ENCODE measurements at places on chromosomes 7 and 10.

GRCh38 chr7:96330193-96330592, 8.3 kb upstream of the SLC25A13 start:
- no peak overlapping the region for H3K4me3 ChIP-seq
- H3K36me3 ChIP-seq: no peaks in the 10 kb centered on the region

DNA sequence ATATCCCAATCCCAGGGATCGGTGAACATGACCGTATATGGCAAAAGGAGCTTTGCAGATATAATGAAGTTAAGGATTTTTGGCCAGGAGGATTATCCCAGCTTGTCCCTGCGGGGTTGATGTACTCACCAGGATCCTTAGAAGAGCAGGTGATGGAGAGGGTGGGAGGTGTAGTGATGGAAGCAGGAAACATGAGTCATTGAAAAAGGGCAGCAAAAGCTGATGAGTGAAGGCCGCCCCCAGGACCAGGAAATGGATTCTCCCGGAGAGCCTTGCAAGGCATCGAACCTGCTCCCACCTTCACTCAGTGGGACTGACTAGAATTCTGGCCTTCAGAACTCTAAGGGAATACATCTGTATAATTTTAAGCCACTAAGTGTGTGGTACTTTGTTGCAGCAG, 5.2 kb upstream of the NUPR2 start:
- no peak for DNase-seq
- H3K36me3 ChIP-seq: no peaks in the 10 kb centered on the region
- no peak overlapping the region for H3K4me3 ChIP-seq
- H3K4me1 ChIP-seq: no peaks in the 10 kb centered on the region
- peaks cover 8% of the 10 kb centered on the region for H3K27me3 ChIP-seq

DNA sequence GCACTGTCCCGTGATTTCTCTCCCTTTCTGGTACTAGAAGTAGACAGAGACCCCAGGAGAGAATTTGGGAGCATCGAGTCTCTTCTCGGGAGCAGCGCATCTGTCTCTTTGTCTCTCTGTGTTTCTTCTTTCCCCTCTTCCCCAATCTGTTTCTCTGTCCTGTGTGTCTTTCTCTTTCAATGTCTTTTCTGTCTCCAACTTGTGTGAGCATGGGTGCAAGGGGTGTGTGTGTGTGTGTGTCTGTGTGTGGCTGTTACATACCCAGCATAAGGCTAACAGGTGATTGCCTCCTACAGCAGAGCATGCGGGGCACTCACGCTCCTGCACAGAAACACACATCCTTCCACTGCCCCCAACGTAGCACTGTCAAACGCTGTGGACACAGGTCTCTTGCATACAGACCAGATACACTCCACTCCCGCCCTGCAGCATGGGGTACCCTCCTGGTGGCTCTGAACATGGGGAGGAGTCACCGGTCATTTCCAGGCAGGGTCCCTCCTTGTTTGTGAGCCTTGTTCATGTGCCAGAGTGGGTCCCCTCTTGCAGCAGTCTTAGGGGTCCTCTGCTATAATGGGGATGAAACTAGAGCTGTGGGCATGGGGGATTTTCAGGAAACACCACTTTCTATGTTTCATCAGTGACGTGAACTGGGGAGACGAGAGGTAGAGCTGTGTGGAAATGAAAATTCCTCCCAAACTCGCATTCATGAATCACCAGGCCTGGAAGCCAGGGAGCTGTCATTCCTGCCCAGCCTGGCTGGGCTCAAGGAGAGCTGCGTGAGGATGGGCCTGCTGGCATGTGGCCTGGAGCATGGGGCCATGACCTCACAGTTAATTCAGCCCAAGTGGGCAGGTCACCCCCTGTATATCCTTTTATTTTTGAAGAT, 980 bp downstream of the ADAMTS14 start:
- H3K4me3 ChIP-seq: peak overlapping the region; percentile 53
- H3K4me1 ChIP-seq: peaks cover 38% of the 10 kb centered on the region
- no peak for DNase-seq

GRCh38 chr10:51867956-51868355, 168.6 kb upstream of the CSTF2T start:
- no peaks in the 10 kb centered on the region for H3K27me3 ChIP-seq
- H3K27ac ChIP-seq: no peak overlapping the region
- H3K36me3 ChIP-seq: no peaks in the 10 kb centered on the region
- H3K4me3 ChIP-seq: no peak overlapping the region
- no peak for DNase-seq
- no peaks in the 10 kb centered on the region for H3K4me1 ChIP-seq

DNA sequence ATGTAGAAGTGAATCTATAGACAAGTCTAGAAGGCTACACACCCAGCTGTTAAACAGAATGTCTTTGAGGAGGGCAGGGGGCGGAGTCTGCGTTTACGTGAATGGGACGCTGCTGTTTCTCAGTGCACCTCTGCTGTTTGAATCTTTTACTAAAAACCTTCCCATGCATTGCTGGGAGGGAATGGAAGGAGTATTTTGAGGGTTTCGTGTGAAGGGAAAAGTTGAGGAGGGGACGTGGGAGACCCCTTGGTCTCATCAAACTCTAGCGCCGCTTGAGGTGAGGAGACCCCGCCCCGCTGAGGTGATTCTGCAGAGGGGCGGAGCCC, 492 bp upstream of the VCL start:
- no peaks in the 10 kb centered on the region for H3K27me3 ChIP-seq
- no peak for DNase-seq
- peak overlapping the region; percentile 100 for H3K4me3 ChIP-seq
- H3K27ac ChIP-seq: peak overlapping the region; percentile 3
- peaks cover 20% of the 10 kb centered on the region for H3K4me1 ChIP-seq

DNA sequence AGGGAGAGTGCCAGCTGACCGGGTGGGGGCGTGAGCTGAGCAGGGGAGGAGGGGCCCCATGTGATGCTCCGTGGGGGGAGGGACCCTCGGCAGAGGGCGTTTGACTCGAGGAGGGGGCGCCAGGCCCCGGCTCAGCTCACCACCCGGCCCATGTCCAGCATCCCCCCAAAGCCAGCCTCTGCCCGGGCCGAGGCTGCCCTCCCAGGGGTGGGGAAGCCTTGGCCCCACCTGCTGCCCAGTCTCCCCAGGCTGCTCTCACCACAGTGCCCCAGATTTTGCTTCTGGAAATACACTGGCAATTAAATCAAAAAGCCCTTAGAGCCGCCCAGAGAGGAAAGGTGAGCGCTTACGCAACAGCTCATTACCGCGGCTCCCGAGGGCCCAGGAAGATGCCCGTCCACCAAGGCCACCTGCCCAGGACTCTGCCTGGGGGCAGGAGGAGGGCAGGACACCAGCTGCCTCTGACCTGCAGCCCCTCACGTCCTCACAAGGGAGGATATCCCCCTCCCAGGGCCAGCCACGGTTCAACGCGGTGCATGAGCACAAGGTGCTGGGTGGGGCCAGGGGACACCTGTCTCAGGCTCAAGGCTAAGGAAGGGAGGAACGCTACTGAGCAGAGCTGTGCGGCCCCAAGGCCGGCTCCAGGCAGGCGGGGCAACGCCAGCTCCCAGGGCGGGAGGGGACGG, 70.0 kb upstream of the INPP5A start:
- no peaks in the 10 kb centered on the region for H3K36me3 ChIP-seq
- H3K27ac ChIP-seq: no peak overlapping the region

GRCh38 chr7:37098762-37099161, 349.9 kb downstream of the ELMO1 start:
- no peak overlapping the region for H3K27ac ChIP-seq
- no peaks in the 10 kb centered on the region for H3K36me3 ChIP-seq
- no peak for DNase-seq
- no peaks in the 10 kb centered on the region for H3K27me3 ChIP-seq
- H3K4me1 ChIP-seq: no peaks in the 10 kb centered on the region

DNA sequence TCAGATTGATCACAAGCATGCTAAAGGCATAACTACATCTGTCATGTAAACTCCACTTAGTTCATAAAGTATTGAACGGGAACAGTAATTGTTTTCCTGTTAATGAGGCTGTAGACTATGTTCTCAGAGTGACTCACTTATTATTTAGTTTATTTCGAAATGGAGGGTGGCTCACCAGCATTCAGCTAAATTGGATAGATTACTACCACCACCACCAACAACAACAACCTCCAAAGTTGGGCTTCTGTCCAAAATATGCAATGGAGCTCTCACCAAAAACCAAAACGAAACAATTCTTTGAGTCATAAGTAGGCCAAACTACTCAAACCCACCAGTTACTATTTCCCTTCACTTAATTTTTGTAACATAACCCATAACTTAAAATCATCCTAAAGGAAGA, 127.9 kb upstream of the NRBF2 start:
- no peak overlapping the region for H3K4me3 ChIP-seq
- no peak overlapping the region for H3K27ac ChIP-seq
- H3K36me3 ChIP-seq: no peaks in the 10 kb centered on the region
- DNase-seq: no peak

DNA sequence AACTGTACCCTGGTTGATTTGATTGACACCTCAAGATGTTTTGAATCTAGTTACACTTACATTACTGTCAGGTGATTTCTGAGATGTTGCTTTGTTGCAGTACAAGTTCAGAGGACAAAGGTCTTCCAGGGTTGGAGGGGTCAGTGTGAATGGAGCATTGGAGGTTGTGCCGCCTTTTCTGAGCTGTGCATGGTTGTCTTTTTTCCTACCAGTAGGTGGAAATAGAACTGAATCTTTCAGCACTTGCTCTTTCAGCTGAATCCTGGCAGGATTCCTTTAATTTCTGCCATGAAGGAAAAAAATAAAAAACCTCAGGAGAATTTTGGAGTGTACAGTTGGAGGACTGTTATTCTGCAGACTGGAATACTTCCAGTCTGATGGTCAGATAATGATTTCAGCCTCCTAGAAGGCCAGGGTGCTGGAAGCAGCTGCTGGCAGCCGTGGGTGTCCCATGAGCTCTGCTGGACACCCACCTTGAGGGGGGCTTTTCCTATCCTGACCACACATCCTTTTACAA, 82.7 kb downstream of the PLCE1 start:
- H3K4me3 ChIP-seq: no peak overlapping the region
- H3K4me1 ChIP-seq: peaks cover 3% of the 10 kb centered on the region
- H3K27ac ChIP-seq: no peak overlapping the region
- H3K27me3 ChIP-seq: no peaks in the 10 kb centered on the region

DNA sequence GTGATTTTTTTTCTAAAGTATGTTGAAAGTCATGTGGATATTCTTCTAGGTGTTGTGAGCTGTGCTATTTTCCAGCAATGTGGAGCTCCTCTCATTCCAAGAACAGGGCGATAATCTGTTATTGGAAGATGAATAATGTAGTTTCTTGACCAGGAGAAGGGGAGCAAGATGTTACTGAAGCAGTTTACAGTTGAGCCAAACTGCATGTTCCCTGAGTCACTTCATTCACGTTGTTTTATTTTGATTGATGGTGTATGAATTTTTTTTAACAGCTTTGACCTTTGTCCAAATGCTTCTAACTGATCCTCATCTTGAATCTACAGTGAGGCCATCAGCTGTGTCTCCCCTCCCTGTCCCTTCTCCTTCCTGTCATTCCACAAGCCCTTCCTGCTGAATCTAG, 277.1 kb upstream of the KLF6 start:
- no peaks in the 10 kb centered on the region for H3K27me3 ChIP-seq
- no peak for DNase-seq
- no peaks in the 10 kb centered on the region for H3K36me3 ChIP-seq
- peak overlapping the region; percentile 84 for H3K27ac ChIP-seq
- no peak overlapping the region for H3K4me3 ChIP-seq

- peaks cover 46% of the 10 kb centered on the region for H3K4me1 ChIP-seq
- no peak for DNase-seq
- H3K27ac ChIP-seq: no peak overlapping the region
- H3K4me3 ChIP-seq: no peak overlapping the region
- H3K36me3 ChIP-seq: peaks cover 28% of the 10 kb centered on the region
Measured at GRCh38 chr7:142860968-142861367, 6.1 kb downstream of the EPHB6 start.

DNA sequence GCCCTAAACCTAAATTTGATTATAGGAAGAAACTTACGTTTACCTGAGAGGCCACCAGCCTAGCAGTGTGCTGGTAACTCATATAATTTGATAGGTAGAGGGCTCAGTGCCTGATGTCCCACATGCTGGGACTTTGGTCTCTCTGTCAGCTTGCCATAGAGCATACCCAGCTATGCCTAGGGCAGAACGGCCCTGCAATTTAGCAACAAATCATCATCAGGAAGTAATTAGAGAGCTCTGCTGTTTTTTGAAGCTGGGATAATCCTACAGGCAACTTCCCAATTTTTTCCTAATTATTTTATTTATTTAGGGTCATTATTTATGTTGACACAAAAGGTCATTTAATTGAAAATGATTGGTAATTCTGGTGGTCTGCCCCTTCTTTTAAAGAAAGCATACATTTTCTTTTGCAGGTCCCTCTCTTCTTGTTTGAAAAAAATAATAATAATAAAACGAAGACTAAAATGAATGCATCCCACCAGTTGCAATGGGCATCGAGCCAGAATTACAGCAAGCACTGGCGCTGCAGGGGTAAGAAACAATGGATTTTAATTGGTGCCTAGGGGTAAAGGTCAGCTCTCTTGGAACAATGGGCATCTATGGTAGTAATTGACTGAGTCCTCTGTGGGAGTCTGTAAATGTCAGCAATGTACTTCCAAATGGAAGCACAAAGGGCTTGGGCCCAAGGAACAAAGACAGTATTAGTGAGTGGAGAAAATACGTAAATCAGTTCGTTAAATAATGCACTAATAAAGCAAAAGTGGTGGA, 348.0 kb downstream of the SORCS1 start:
- DNase-seq: no peak
- no peaks in the 10 kb centered on the region for H3K36me3 ChIP-seq
- no peak overlapping the region for H3K4me3 ChIP-seq
- H3K27ac ChIP-seq: no peak overlapping the region
- H3K4me1 ChIP-seq: no peaks in the 10 kb centered on the region

- no peak overlapping the region for H3K4me3 ChIP-seq
- peaks cover 7% of the 10 kb centered on the region for H3K4me1 ChIP-seq
- no peaks in the 10 kb centered on the region for H3K36me3 ChIP-seq
- no peak overlapping the region for H3K27ac ChIP-seq
- H3K27me3 ChIP-seq: no peaks in the 10 kb centered on the region
Measured at GRCh38 chr7:35021445-35021844, 15.8 kb downstream of the DPY19L1 start.

DNA sequence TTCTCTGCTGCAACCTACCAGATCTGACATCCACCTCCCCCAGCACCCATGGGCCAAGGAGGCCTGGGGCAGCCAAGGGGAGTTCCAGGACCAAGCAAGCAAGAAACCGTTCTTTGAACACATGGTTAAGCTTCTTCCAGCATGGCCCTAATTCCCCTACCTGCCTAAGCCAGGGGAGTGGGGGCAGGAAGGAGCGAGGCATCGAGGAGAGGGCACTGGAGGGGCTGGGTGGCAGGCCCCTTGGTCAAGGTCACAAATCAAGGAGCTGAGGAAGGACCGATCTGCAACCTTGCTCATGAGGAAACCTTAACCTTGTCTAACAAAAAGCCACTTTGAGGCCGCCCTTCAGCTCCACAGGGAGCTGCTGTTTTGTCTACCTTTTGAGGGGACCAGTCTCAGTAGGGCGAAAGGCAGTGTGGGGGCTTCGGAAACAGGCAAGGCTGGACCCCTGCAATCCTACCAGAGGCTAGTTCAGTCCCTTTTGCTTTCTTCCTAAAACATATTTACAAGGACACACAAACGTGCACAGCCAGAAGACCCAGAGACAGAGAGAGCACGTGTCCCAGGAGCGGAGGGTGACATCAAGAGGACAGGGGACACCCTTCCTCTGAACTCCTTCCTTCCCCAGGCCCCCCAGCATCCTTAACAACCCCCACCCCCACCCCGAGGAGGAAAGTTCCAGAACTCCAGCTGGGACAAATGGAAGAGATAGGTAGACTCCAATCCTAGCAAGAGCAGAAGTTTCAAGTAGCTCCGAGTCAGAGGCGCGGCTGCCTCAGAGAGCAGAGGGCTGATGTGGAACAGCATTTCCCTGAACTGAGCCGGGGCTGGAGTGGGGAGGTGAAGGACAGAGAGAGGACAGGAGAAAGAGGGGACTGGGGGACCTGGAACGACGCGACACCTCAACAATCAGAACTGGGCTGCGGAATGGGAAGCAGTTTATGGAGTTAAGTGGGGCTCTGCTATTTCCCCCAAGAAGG, 28.2 kb downstream of the SPOCK2 start:
- H3K36me3 ChIP-seq: no peaks in the 10 kb centered on the region
- H3K4me1 ChIP-seq: no peaks in the 10 kb centered on the region
- no peak for DNase-seq
- no peak overlapping the region for H3K4me3 ChIP-seq
- no peak overlapping the region for H3K27ac ChIP-seq
